H7 (cell line): ENCODE measurements at places on chromosomes 16 and 17. TPM values are rescaled to one million over a fixed set of nuclear protein-coding genes. Genes with fewer than 3 reads are reported as not detected.

SMIM36 gene
- total RNA-seq = not detected in 2 replicates

HES7 gene
- total RNA-seq = 1.3 and 2.1 TPM in 2 replicates

DNA sequence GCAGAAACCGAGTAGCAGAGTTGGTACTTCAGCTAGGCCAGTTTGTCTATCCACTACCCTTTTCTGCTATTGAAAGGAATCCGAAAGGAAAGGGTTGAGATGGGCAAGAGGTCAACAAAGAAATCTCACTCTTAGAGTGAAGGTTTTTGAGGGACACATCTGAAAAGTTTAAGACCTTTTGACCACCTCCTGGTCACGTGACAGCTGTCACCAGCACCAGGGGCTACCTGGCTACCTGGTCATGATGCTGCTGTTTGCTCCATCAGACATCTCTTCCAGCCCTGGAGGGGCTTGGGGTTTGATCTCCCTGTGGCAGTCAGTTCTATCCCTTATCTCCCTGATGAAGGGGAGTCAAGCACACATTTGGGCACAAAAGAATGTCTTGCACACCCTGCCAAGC, 7.6 kb downstream of the CCDC182 start:
- no peak for DNase-seq

SOST gene
- not detected in 2 replicates for total RNA-seq

SCN4A gene
- total RNA-seq = 4.8 and 6.8 TPM in 2 replicates

ZNF385C gene
- 2.7 and 3.8 TPM in 2 replicates for total RNA-seq

GRCh38 chr17:81153340-81153803, 11.9 kb upstream of the PVALEF start:
- DNase-seq = peak; percentile 43

STAC2 gene
- 0.15 and 0.59 TPM in 2 replicates for total RNA-seq

DNA sequence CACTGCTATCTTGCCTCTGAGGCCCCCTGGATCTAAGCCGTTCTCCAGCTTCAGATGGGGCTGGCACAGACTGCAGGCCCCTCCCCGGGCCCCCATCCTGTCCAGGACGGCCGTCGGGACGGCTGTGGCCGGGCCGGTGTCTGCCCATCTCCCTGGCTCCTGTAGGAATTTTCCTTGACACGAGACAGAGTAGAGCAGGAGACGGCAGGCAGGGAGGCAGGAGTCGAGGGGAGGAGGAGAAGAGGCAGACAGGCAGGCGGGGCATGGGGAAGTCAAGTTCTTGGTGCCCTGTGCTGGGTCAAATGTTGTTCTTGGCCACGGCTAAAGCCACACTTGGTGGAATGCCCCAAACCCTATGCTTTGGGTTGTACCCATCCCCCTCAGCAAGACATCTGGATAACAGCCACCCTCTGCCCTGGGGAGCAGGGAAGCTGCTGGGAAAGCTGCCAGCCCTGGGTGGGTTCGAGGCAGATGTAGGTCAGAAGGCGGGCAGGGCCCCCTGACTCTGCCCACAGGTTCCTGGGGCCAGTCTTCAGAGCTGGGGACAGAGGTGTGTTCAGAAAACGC, 4.0 kb downstream of the C1QTNF1 start:
- DNase-seq = peak; percentile 37

KRT26 gene
- total RNA-seq = not detected in 2 replicates

GRCh38 chr16:71354156-71354555, 4.4 kb upstream of the CALB2 start:
- DNase-seq = no peak

DNA sequence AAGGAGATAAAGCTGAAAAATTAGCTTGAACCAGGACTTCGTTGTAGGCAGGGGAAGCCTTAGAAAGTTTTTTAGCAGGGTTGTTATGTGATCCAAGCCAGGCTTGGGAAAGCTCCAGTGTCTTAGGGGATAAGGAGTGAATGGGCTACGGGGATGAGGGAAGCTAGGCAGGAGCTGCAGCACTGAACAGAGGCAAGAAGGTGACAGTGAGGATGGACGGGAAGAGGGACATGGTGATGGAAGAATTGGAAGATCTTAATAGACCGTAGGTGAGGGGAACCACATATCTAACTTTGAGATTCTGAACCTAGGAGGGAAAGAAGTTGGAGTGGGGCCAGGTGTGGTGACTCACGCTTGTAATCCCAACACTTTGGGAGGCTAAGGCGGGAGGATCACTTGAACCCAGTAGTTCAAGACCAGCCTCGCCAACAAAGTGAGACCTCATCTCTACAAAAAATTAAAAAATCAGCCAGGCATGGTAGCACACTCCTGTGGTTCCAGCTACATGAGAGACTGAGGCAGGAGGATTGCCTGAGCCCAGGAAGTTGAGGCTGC, 3.2 kb downstream of the RHBDL3 start:
- DNase-seq = peak; percentile 13

DNA sequence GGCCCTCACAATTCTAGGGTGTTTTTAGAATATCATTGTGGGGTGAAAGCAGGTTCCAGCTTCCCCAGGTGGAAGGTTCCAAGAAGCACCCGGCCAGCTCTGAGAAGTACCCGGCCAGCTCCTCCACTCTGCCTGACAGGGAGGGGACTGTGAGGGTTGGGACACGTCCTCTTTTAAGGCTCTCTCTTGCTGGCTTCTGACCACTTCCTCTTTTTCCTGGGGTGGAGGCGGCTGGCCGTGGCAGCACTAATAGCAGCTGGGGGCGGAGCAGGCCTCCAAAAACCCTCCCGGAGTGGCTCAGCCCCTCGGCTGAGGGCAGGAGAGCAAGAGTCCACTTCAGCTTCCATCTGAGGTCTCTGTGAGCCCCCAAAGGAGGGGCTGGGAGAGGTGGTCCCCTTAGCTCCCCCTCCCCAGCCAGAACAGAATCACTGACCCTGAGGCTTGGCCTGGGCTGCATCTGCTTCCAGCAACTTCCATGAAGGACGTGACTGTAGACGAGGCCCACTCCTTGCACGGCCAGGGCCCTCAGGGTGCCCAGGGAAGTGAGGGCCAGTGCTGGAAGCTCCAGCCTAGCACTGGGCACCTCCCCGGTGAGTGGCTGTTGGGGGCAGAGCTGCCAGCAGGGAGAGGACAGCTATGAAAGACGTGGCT, 26.7 kb upstream of the PLCG2 start:
- peak; percentile 57 for DNase-seq

- no peak for DNase-seq
Observed at GRCh38 chr17:58377661-58378060, 25.7 kb upstream of the SUPT4H1 start.

- DNase-seq = peak; percentile 75
Observed at GRCh38 chr17:44830359-44831288, 537 bp upstream of the GJC1 start.

- DNase-seq = peak; percentile 54
Observed at GRCh38 chr17:36856903-36857381, 80.3 kb upstream of the LHX1 start.

GRCh38 chr16:4200000-4200780, 41.7 kb downstream of the SRL start:
- peak; percentile 72 for DNase-seq

GRCh38 chr16:31005350-31006085, 4.9 kb downstream of the STX1B start:
- DNase-seq = peak; percentile 28

GRCh38 chr16:57409870-57410587, 5.5 kb downstream of the CCL17 start:
- peak; percentile 26 for DNase-seq

DNA sequence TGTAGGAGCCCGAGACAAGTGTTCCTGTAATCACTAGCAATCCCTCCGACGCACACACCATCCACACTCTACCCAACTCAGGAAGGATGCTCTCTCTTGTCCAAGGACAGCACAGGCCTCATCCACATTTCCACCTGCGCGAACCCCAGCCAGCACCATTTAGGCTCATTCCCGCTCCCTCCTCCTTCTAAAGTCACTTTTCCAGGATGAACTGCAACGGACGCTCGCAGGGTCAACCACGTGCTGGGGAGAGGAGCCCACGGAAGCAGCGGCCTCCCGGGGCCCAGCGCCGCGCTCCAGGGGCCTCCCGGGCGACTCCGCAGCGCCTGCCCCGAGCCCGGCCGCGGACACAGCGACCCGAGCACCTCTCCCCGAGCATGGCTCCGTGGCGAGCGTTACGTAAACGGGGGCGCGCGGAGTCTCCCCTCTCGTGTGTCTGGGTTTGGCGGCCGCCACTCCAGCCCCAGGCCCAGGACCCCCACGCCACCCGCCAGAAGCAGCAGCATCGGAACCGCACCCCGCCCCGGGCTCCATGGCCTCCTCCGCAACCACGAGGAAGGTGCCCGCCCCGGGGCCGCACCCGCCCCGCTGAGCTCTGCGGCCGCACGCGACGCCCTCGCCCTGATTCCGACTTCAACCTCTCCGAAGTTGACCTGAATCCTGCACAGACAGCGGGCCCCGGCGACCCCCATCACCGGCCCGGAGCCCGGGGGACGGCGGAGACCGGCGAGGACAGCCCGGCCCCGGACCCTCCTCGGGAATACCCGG, 668 bp downstream of the USP36 start:
- DNase-seq = peak; percentile 77

DNA sequence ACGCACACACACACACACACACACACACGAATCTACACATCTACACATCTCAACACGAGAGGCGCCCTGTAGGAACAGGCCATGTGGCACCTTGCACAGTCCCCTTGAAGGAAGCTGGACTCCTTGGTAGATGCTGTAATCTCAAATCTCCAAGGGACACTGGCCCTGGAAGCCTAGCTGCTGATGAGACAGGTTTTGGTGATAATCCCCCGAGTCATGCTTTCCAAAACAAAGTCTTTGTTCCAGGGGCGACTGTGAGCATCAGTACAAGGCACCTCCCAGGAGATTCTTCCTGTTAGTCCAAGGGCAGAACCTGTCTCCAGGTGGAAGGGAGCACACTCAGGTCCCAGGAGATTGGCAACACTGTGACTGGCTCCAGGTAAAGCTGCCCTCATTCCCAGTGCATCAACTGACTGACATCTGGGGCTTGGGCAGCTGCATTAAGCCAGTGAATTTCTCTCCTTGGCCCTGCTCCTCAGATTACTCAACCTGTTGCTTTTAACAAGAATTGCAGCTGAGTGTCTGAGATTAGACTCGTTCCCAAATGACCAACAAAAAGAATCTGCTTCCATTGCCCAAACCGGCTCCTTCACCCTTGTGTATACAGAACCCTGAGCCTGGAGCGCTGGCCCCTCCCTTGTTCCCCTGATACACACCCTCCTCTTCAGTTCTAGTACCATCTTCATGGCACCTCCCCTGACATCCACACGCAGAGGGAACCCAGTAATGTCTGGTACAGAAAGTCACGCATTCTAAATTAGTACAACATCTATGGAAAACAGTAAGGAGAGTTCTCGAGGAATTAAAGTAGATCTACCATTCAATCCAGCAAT, 13.9 kb upstream of the TNRC6C start:
- DNase-seq = peak; percentile 38

ITGAD gene
- total RNA-seq = not detected in 2 replicates

PYDC1 gene
- not detected in 2 replicates for total RNA-seq

DNA sequence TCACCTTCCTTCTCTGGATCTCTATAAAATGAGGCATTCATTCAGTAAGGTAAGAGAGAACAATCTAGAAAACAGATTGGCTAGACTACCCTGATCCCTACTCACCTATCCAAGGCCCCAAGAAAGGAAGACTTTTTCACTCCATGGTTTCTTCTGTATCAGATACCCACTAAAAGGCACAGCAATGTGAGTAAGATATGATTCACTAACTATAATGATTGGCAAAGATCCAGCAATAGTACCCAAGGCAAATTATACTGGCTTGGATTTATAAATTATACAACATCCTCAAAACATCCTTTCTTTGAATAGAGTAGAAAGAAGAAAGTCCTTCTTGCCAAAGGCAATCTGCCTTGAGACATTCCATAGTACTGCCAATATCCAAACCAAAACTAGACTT, 1432.0 kb upstream of the GOT2 start:
- no peak for DNase-seq

DNA sequence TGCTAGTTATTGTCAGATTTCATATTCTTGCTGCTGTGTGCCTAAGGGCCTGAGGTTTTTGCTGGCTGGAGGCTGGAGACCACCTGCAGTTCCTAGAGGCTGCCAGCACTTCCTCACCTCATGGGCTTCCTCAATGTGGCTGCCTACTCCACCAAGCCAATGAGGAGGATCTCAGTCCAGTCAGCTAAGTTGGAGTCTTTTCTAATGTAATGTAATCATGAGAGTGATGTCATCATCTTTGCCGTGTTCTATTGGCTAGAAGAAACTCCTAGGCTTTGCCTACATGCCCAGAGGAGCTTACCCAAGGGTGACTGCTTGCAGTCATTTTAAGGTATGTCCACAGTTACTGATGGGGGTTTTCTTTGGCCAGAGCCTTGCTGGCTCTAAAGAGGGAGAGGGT, 53.0 kb downstream of the SOCS3 start:
- DNase-seq = no peak

CCL4L2 gene
- not detected in 2 replicates for total RNA-seq

HSPB9 gene
- total RNA-seq = 0.10 and 0.22 TPM in 2 replicates

DNA sequence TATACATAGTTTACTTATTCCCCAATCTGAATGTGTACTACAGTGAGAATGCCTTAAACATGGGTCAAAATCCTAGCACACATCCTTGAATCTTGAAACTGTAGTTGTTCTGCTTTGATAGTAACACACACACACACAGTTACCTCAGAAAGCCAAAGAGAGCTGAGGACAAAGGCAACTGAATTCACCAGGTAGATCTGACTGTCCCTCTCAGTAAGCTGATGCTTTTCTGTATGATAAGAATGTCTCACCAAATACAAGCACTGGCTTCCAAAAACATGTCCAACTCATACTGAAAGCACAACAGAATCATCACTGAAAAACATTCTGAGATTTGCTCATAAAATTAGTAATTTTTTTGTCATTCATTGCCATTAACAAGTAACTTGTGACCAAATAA, 104.3 kb upstream of the DYNLRB2 start:
- no peak for DNase-seq

DNA sequence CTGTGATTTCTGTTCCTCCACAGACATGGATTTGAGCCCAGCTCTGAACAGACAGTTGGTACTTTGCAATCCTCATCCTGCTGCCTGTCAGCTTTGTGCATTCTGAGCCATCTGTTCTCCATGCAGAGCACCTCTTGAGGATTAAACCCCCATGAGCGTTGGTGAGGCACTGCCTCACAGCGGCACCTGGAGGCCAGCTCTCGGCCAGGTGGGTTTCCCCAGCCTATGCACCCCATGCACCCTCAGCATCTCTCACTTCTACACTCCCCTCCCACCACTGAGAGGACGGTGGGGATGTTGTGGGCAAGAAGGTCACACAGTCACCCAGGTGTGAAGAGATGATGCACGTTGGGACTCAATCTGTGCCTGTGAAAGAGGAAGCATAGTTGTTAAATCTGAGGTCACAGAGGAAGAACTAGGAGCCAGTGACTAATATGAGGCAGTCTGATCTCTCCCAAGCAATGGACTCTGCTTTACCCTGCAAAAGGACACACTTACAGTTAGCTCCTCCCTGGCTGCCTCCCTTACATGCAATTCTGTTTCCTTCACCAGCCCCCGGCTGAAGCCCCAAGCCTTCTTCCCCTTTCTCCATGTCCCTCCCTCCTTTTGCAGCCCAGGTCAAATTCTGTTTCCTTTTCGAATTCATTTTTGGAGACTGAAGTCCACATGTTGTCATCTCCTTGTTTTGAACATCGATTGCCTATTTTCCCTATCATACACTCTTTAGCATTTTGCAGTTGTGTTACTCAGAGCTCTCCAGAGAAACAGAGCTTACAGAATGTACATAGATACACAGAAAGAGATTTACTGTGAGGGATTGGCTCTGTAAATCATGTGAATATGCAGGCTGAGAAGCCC, 58.5 kb downstream of the HS3ST3B1 start:
- DNase-seq = no peak
